ENCODE measurements at places on chromosomes 7 and 10. TPM values are rescaled to one million over a fixed set of nuclear protein-coding genes. Genes with fewer than 3 reads are reported as not detected.

DNA sequence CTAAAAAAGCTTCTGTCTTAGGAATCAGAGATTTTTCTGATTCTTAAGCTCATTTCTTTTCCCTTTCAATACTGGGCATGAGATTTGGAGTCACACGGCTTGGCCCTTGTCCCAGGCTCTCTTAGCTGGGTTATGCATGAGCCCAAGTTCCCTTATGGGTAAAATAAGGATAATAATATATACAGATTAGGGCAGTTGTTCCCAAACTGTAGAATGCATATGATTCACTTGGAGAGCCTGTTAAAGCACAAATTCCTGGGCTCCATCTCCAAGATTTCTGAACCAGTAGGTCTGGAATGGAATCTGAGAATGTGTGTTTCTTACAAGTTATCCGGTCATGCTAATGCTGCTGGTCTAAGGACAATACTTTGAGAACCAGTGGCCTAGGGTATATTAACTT is 154.0 kb downstream of the REEP3 start:
- DNase-seq = no peak

DNA sequence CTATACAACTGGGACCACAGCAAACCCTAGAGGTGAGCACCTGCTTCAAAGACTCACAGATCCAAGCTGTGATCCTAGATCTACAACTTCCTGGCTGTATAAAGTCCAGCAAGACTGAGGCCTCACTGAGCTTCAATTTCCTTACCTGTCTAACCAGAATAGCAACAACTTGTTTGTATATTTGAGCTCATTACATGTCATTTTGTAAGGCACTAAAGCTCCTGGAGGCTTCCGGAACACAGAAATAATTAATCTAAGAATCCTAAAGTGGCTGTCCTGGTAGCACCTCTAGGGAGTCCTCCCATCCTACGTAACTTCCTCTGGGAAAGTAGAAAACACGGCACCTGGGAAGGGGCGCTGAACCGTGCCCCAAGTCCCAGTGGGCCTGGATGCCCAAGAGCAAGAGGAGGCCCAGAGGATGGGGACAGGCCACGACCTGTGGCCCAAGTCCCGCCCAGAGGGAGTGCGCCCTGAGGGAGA is 39.4 kb downstream of the HK1 start:
- no peak for DNase-seq

DNA sequence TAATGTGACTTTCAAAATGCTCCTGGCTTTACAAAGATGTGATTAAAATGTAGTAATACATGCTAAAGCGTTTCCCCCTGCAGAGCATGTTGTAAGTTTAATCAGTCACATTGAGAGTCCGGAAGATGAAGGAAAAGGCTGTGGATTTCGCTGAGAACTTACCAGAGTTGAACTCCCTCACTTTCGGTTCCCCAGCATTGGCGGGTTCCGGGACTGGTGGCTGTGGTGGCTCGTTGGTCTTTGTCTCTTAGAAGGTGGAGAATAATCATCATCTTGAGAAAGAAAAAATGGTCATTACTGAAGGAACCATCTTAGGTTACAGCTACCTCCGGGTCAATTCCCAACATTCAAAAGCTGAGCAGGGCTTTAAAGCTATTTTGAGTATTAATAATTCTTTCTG is 9.6 kb upstream of the NUPR2 start:
- no peak for DNase-seq

DNA sequence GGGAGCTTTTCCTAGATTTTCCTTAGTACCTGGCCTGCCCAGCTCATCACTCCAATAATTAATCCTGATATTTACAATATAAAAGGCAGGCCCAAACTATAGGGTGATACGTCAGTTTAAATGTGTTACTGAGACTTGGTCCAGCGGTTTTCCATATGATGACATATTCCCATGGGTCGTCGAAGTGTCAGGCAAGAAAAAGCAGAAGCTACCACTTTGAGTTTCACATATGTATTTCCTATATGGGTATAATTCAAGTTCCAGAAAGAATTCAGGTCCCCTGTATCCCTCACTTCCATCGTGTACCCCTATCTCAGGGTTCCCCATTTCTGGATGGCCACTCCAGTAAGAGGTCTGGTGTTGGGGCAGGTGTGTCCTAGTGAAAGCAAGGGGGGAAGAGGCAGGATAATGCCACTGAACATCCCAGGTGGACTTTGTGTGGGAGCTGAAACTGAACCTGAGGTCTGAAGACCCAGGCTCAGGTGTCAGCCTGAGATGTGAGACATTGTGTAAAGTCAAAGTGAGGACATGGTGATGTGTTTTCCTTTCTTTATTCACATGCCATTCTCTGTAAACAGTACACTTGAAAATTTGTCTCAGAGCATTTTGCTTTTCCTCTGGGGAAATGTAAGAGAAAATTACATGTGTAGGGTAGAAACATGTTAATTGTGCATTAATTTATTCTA is 167.8 kb downstream of the PLXDC2 start:
- DNase-seq = no peak

GRCh38 chr7:156843157-156843556 is 49.8 kb downstream of the LMBR1 start:
- DNase-seq = no peak

- DNase-seq = no peak
Measured at GRCh38 chr7:20438248-20438647, 107.5 kb downstream of the ITGB8 start.

GRCh38 chr10:131947631-131948347 is 33.9 kb downstream of the BNIP3 start:
- no peak for DNase-seq

DNA sequence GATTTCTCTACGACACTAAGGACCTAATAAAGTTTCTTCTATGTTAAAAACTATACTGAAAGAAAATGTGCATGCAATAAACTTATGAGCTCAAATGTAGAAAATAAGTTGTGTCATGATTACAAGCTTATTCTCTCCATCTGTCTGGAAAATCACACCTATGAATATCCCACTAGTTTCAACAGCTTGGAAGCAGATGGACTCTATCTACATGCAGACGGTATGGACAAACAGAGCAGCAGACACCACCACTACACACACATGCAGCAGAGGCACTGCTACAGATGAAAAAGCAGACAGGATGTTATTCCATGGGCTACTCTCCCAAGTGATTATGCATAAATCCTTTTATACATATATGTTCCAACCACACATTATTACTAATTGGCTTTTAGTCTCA is 123.4 kb upstream of the TARP start:
- DNase-seq = no peak

GRCh38 chr7:14305233-14305866 is 315.9 kb upstream of the ETV1 start:
- no peak for DNase-seq

DNA sequence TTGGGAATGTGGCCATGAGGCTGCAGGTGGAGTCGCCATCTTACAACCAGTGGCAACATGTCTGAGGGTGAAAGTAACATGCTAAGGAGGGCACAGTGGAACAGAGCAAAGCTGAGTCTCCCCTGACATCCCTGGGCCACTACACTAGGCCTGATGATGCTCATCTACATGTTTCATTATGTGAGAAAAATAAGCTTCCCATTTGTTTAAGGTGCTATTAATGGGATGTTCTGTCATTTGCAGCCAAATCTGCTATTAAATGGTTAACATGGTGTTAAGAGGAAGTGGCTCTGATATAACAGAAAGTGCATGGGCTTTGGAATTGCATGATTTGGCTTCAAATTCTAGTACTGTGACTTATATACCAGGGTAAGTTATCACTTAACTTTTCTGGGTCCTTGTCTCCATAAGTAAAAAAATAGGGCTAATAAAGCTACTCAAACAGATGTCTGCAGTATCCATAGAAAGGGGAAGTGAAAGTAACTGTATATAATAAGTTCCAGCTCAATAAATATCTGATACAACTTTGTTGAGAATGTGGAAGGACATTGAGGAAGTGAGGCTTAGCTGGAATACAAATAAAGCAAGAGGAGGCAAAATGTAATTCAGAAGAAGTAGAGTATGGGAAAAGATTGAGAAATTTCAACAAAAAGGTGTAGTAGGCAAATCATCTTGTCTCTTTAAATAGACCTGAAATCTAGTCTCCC is 158.9 kb downstream of the RTKN2 start:
- no peak for DNase-seq

LIPJ gene
- not detected for total RNA-seq

NUTM2A gene
- total RNA-seq = 0.83 TPM

CC2D2B gene
- 1.1 TPM for total RNA-seq

KCNH2 gene
- 2.4 TPM for total RNA-seq
